Right renal pelvis (tissue), 4 donors: ENCODE measurements at places on chromosomes 12 and 14. TPM values are rescaled to one million over a fixed set of nuclear protein-coding genes. Genes with fewer than 3 reads are reported as not detected.

Gene GPR84
- polyA plus RNA-seq: 0.17 TPM

Gene DRAM1
- polyA plus RNA-seq: 23.0 TPM

Gene INF2
- polyA plus RNA-seq: 69.0 TPM

Gene TBX3
- 66.5 TPM for polyA plus RNA-seq

Gene LBHD2
- not detected for polyA plus RNA-seq

Gene SLCO1B1
- polyA plus RNA-seq: not detected

Gene RBP5
- polyA plus RNA-seq: 53.3 TPM

Gene TESPA1
- 0.18 TPM for polyA plus RNA-seq

Gene TNFAIP2
- polyA plus RNA-seq: 36.9 TPM

Gene HOXC12
- polyA plus RNA-seq: not detected

Gene EIF2S3B
- polyA plus RNA-seq: 11.5 TPM

Gene SERPINA9
- not detected for polyA plus RNA-seq

Gene KRT6C
- not detected for polyA plus RNA-seq

Gene GPR135
- polyA plus RNA-seq: 3.7 TPM

Gene CPNE8
- polyA plus RNA-seq: 15.9 TPM

DNA sequence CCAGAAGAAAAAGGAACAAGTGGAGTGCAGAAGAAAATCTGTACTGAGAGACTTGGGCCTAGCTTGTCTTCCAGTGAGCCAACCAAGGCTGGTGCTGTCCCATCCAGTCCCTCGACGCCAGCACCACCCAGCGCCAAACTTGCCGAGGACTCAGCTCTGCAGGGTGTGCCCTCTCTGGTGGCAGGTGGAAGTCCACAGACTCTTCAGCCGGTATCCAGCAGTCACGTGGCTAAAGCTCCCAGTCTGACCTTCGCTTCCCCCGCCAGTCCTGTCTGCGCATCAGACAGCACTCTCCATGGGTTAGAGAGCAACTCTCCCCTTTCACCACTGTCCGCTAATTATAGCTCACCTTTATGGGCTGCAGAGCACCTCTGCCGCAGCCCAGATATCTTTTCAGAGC lies 15.6 kb downstream of the CIPC start:
- DNase-seq: no peak

DNA sequence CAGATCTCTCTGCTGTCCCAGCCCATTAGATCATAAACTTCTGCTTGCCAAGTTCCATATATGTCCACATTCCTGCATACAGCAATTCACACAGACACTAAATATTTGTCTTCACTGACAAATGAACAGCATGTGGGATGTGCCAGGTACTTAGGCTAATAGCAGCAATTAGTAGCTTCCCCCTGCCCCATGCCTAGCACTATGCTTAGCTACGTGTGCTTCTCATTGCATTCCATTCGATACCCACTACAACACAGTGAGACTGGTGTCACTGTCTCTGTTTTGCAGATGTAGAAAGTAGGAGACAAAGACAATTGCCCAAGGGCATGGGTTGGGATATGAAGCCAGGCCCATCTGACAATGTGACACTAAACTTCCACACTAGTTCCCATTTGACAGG lies 308.4 kb downstream of the BCL11B start:
- DNase-seq: no peak

GRCh38 chr14:77260631-77261030 lies 10.4 kb downstream of the NGB start:
- no peak for DNase-seq

- no peak for DNase-seq
These were observed 68.2 kb downstream of the DDX51 start for GRCh38 chr12:132075714-132076553.

DNA sequence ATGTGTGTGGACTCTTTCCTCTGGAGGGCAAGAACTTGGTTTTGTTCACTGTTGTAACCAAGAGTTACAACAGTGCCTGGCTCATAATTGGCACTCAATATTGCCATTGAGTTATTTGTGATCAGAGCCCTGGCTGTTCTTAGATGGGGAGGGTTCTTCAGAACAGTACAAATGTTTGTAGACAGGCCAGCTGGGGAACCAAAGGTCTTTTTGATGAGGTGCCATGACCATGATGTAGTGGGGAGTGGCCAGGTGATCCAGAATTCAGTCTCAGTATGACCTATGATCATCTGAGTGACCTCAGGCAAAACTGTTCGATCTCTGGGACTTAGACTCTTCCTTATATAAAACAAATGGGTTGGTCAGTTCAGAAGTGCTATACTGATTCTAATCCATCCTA lies 3.3 kb upstream of the PRKAB1 start:
- DNase-seq: no peak

DNA sequence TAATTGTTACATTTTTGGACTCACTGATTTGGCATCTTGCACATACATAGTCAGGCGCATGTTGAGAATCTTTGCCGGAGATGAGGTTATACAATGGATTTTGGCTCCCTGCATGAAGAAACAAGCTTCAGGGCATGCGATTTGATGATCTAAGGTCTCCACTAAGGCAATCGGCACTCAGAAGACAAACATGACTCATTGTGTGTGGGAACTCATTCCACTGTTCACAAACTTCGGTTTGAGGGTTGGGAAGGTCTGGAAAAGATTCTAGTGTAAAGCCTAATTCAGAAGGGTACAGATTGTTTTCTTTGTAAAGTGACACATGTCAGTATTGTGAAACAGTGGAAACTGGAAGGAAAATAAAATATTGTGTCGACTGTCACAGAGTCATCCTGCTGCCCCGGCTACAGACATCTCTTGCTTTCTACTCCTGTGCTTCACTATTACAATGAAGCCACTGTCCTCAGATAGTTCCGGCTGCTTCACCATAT lies 192.6 kb upstream of the HMGA2 start:
- no peak for DNase-seq

- DNase-seq: no peak
These were observed 161.8 kb downstream of the SRGAP1 start for GRCh38 chr12:64006211-64006825.

- DNase-seq: no peak
These were observed 10.1 kb downstream of the LACRT start for GRCh38 chr12:54624315-54625279.

GRCh38 chr12:88896958-88897357 lies 316.7 kb upstream of the KITLG start:
- no peak for DNase-seq

DNA sequence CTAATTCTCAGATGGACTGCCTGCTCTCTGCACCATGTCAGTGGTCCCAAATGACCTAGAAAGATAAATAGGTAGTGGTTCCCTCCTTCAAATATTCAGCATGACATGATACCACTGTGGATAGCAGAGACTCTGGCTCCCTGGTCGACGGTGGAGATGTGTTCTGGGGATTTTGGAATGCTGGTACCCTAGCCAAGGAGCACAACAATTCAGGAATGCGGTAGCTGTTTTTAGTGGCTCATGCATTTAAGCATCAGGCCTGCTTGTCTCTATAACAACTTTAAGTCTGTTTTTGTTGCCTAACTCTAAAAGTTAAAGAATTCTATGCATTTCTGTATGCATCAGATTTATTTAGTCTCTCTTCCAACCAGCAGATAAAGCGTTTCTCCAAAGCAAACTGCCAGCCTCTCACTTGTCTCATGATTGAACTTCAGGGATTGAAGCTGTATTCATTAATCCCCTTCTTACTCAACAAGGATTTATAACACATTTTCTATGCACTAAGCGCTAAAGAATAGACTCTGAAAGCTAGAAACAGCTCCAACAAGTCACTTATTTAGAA lies 164.9 kb upstream of the BMP4 start:
- no peak for DNase-seq

DNA sequence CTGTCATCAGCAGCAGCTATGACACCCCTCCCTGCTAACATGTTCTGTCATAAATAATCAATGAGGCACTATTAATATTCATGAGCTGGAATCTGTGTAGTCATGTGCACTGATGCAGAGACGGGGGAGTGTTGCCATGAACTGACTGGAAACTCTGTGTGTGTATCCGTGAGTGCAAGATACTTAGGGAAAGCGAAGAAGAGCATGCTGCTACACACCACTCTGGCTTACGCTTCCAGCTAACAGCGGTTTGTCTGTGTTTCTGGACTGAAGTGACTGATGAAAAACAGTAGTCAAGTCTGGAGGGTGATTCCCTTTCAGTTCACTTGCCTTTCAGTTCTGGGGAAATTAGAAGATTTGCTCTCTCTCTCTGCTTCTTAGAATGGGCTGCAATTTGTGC lies 249.4 kb downstream of the PDZRN4 start:
- DNase-seq: no peak

GRCh38 chr14:99773521-99774497 lies 19.4 kb upstream of the EML1 start:
- no peak for DNase-seq

DNA sequence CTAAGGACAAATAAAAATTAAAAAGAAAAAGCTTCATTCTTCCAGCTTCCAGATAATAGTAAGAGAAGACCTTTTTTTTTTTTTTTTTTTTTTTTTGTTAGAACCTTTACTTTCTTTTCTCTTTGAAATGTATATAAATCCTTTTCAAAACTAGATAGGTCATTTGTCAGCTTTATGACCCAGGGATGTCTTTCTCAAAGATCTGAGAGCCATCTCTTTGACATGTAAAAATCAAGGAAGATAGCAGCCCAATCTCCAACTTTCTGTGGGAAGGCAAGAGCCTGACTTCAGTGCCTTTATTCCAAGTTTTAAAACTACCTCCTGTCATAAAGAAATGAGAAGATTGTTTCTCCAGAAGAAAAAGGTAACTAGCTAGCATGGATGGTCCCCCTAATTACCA lies 203.3 kb upstream of the LRFN5 start:
- DNase-seq: no peak
